Activated CD4-positive, CD25-positive, alpha-beta regulatory T cell (primary cell): ENCODE measurements at places on chromosomes 6 and 20.

DNA sequence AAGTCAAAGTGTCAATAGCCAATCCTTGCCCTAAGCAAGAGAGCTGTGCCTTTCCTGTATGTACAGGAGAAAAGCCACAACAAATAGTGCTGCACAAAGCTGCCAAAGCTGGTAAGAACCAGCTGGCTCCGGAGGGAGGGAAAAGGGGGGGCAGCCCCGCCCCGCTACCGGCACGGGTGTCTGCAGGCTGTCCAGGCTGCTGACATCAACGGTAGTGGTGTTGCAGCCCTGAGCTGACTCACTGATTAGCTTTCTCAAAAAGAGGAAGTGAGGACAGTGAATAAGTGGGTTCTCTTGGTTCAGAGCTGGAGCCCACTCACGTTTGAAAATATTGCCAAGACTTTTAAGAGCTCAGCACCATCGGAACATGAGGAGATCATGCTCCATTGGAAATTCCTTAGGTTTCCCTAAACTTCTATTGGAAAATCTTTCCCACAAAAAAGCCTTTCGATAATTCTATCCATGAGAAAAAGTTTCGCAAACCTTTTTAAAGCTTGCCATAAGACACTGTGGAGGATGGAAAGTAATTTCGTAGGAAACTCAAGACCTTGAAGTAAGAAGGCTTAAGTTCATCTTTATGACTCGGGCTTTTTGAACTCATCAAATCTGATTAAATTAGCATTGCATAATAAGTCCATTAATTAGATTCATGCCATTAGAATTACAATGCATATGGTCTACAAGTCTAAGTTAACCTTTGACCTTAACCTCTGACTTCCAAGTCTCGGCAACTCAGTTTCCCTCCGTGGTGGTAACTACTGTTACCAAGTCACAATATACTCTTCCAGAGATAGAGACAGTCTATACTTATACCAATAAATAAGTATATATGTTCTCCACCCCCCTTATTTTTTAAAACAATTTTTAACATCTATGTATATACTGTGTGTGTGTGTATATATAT lies 67.0 kb downstream of the TNFRSF21 start:
- DNase-seq: peak; percentile 6

GRCh38 chr20:51021067-51022025 lies 1.6 kb downstream of the KCNG1 start:
- no peak for DNase-seq

- DNase-seq: no peak
These were observed 185.0 kb upstream of the CDYL start for GRCh38 chr6:4591218-4591617.

DNA sequence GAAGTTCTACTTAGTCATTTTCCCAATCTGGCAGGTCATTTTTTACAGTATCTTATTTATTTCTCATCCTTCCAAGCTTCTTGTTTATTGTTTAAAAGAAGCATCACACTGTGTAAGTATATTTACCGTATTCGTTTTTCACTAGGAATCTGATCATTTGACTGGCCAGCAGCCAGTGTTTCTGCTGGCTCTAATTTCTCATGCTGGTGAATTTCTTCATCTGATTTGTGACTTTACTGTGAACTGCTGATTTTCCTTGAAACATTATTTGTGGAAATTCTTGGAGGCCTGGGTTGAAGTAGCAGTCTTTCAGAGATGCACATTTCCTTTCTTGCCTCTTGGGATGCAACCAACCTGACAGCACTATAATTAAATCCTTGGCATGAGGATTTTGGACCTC lies 65.9 kb downstream of the PREP start:
- no peak for DNase-seq

DNA sequence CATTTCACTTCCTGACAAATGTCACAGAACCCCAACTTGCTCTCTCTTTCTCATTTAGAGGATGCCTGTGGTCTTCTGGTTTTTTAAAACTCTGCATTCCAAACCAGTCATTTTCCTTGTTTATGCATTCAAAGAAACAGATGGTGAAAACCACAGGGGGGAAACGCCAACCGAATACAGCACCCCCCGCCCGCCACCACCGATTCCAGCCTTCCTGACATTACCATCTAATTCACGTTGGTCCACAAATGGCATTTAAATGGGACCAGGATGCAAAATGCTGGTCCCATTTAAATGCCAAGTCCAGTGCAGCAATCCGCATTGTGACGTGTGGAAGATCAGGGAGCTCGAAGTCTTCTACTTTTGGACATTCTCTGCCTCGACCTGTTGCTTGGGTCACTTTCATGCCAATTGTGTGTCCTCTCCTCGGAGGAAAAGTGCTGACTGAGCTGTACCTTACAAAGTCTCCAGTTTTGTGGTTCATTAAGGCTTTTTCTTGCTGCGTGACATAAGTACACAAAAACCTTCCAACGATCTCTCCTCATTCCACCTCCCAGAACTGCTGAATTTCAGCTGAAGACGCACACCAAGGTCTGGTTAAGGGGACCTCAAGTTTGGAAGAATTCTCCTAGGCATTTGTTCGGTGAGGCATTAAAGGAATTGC lies 35.8 kb downstream of the NEDD9 start:
- DNase-seq: no peak

- DNase-seq: no peak
These were observed 188.5 kb upstream of the SNX9 start for GRCh38 chr6:157634546-157634945.

GRCh38 chr6:109687271-109687761 lies 3.7 kb downstream of the AK9 start:
- no peak for DNase-seq
